Urinary bladder (tissue), 4 donors: ENCODE measurements at places on chromosomes 3 and 15.

GRCh38 chr3:128344052-128344735, 122.5 kb downstream of the DNAJB8 start:
- no peak for DNase-seq

DNA sequence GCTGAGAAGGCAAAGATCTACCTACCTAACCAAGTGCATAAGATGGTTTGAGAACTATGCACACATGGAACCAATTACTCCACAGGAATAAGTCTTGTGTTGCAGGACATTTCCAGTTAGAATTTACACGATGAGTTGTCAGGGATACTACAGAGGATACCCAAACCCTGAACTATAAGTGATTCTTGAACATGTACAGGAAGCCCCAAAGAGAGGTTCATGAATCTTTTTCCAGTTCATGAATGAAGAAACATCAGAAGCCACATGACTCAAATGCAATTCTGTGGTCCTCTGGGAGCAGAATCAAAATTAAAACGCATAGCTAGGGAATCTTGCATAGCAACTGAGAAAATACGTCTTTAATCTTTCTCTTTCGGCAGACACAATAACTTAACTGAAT, 114.1 kb upstream of the LMCD1 start:
- no peak for DNase-seq

GRCh38 chr3:160612386-160613075, 47.2 kb upstream of the KPNA4 start:
- DNase-seq: no peak

DNA sequence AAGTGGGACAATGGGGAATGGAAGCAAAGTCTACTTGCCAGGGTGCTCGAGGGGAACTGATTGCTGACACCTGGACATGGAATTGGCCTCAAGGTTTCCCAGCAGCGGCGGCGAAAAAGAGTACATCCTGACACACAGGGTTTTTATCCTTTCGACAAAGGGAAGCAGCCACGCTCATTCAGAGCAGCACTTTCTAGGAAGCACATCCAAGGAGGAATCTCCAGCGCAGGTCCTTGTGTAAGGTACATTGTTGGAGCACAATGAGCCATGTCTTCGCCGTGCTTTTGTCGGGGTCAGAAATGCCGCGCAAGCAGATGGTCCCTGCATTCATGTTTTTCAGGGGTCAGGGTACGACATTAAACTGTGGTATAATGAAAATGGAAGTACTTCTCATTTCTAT, 16.8 kb downstream of the CACNA1D start:
- DNase-seq: no peak

GRCh38 chr3:15164340-15164739, 41.7 kb upstream of the CAPN7 start:
- no peak for DNase-seq

DNA sequence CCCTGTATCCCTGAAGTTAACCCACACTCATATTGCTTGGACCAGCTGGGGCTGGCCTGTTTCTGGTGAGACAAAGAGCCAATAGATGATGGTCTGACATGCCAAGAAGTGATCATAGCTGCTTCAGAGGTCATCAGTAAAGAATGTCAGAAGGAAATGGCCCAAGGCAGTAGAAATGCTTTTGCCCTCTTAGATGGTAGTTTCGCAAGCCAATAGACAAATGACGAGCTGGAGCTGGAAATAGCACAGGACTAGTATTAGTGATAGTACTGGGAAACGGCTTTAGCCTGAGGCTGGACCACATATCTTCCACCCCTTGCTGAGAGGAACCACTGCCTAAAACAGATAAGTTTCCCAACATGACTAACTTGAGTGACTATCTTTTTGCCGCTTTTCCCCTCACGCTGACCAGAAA, 176.1 kb upstream of the THBS1 start:
- no peak for DNase-seq
